H1 (cell line): ENCODE measurements at places on chromosomes 5 and 9. TPM values are rescaled to one million over a fixed set of nuclear protein-coding genes. Genes with fewer than 3 reads are reported as not detected.
A peak's percentile ranks its signal among the peaks of the same experiment; 100 is the strongest.

TAS2R1 gene
- polyA plus RNA-seq = not detected in 2 replicates

DNA sequence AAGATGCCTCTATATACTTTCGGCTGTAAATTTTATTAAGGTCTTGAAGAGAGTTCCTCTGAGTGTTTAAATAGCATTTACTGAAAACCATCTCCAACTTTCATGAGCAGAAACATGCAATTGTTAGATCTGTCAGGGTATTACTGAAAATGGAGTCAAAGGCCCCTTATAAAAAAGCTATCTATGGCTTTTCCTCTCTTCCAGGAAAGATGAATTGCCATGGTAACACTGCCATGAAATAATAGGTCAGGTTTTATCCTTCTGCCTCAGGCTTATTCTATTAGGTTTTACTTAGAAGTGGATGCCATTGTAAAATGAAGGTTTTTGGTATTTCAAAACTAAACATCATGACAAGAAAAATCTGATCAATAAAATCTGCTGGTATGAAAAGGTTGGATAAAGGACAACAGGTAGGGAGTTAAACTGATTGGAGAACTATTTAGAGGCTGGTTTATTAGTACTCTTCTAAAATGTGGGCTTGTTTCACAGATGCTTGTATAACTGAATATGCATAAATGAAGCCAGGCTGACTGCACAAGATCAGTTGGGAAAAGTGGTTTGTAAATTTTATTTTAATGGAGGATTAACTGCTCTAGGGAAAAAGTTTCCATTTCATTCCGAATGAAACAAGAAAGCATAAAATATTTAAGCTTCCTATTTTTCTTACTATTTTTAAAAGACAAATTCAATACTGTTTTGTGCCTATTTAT, 135.5 kb downstream of the RAB3C start:
- DNase-seq = no peak

SPATA31D4 gene
- polyA plus RNA-seq = not detected in 2 replicates

DNA sequence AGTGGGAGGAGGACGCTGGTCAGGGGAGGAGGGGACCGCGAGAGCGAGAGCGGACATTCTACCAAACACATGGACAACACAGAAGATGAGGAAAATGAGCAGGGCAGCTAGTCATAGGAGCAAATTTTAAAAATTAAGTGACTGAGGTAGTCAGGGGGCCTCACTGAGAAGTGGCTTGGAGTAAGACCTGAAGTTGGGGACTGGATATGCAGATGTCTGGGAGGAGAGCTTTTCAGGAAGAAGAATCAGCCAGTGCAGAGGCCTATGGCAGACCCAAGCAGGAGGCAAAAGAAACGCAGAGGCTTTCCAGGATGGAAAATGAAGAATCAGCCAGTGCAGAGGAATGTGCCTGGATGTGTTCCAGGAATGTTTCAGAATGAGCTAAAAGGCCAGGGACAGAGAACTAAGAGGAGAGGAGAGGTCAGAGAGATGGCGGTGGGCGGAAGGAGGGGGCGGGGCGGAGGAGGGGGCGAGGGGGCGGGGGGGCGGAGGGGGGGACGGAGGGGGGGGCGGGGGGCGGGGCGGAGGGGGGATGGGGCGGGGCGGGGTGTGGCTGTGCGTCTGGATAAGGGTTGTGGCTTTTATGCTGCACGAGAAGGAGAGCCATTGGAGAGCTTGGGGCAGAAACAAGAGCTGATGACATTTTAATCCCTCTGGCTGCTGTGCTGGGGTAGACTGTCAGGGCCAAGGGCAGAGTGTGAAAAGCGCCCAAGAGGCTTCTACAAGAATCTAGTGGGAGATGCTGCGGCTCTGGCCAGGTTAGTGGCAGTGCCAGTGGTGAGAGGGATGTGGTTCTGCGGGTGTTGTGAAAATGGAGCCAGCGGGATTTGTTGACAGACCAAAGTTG, 129.6 kb downstream of the KCNIP1 start:
- no peak for DNase-seq

- peak; percentile 82 for DNase-seq
Measured at GRCh38 chr5:98768160-98768959, 5.1 kb upstream of the RGMB start.

GRCh38 chr9:19903076-19903475, 114.2 kb upstream of the SLC24A2 start:
- DNase-seq = no peak

GRCh38 chr5:75310212-75310611, 26.8 kb upstream of the HMGCR start:
- no peak for DNase-seq

ROR2 gene
- polyA plus RNA-seq = 2.7 and 5.4 TPM in 2 replicates

GRCh38 chr5:143078313-143078712, 308.1 kb downstream of the ARHGAP26 start:
- DNase-seq = no peak

KLHL3 gene
- 6.0 and 7.4 TPM in 2 replicates for polyA plus RNA-seq

- no peak for DNase-seq
Measured at GRCh38 chr5:109844695-109845094, 155.0 kb downstream of the MAN2A1 start.

- DNase-seq = no peak
Measured at GRCh38 chr5:3114467-3114866, 363.0 kb upstream of the IRX2 start.

- no peak for DNase-seq
Measured at GRCh38 chr5:77305956-77306355, 95.5 kb downstream of the PDE8B start.

TEK gene
- polyA plus RNA-seq = 7.0 and 11.0 TPM in 2 replicates

DNA sequence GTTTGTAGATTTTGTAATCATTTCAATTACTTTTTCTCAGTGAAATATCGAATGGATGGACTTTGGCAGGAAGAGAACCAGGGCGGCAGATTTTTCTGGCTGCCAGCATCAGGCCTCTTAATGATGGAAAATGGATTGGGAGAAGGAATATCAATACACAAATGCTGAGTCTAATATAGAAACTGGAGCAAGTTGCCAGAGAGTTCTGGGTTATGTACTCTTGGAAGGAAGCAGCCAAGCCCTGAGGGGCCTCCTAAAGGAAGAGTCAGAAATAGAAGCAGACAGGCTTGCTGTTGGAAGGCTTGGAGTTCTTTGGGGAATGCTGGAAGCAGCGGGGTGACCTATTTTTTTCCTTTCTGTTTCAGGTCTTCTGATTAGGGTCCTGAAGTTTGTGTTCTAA, 428.6 kb downstream of the DMAC1 start:
- no peak for DNase-seq

DNA sequence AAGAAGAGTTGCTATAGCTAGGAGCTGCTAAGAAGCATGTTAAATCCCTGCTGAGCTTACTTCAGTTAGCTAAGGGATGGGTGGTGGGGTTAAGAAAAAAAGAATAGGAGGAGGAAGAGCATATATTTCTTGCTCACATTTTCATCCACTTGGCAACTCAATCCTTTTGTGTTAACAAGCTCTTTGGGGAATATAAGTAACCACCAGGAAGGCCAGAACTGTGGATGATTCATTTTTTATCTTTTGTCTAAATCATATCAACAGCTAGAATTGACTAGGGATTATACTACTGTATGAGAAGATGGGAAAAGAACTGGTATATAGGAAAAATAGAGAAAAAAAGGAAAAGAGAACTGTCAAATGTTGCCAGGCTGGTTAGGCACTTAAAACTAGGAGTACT, 555.3 kb upstream of the ARRDC3 start:
- DNase-seq = no peak

GRCh38 chr5:98774192-98775033, 950 bp downstream of the RGMB start:
- peak; percentile 76 for DNase-seq

GRCh38 chr5:111757355-111758283, 625 bp upstream of the NREP start:
- no peak for DNase-seq

DNA sequence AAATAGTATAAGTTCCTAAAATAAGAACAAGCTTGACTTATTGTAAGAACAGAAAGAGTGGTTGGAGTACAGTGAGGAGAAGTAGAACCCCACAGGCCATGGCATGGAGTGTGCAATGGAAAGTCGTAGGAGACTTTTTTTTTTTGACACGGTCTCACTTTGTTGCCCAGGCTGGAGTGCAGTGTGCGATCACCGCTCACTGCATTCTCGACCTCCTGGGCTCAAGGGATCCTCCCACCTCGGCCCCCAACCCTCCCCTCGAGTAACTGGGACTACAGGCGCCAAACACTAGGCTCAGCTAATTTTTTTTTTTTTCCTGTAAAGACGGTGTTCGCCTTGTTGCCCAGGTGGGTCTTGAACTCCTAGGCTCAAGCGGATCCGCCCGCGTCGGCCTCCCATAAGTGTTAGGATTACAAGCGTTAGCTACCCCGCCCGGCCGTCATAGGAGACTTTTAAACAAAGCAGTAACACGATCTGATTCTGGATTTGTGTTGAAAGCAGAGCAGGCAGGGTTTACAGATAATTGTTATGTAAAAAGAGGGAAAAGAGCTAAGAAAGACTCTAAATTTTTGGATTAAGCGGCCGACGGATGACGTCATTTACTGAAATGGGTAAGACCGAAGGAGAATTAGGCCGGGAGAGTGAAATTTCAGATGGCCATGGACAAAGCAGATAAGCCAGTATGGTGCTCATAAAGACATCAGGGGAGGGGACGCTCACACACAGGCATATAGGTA, 752 bp downstream of the TSTD2 start:
- DNase-seq = peak; percentile 17

INSL4 gene
- polyA plus RNA-seq = not detected in 2 replicates

- DNase-seq = no peak
Measured at GRCh38 chr9:85516455-85516854, 225.3 kb downstream of the AGTPBP1 start.

NIPAL4 gene
- polyA plus RNA-seq = 0.06 and 0.09 TPM in 2 replicates

DNA sequence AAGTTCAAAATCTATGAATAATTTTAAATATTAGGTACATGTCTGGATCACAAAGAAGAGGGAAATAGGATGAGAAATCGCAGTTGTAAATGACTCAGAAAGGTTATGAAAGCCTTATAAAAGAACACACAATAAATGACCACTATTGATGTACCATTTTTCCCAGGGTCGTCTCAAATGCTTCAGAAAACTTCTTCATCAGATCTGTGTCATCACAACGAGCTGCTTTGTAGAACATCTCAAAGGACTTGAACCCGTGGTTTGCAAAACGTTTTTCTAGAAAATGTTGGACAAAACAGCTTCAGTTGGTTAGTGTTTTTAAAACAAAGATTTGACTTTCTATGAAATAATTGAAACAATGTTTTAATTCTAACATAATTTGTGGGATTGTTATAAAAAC, 100.1 kb downstream of the SVEP1 start:
- no peak for DNase-seq

DNA sequence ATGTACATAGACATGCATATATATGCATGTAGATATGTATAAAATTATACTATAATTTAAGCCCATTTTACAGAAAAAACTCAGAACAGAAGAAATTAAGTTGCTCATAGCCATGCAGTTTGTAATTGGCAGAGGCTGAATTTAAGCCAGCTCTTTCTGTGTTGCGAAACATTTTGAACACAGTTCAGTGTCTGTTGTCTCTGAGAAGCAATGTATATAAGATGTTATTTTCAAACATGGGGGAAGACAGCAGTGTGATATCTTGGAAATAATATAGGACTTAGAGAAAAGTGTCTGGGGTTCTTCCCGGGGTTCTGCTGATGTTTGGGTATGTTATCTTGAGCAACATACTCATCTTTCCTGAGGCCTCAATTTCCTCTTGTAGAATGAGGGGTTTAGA, 37.6 kb downstream of the SVEP1 start:
- no peak for DNase-seq

SSNA1 gene
- polyA plus RNA-seq = 157 and 182 TPM in 2 replicates

DNA sequence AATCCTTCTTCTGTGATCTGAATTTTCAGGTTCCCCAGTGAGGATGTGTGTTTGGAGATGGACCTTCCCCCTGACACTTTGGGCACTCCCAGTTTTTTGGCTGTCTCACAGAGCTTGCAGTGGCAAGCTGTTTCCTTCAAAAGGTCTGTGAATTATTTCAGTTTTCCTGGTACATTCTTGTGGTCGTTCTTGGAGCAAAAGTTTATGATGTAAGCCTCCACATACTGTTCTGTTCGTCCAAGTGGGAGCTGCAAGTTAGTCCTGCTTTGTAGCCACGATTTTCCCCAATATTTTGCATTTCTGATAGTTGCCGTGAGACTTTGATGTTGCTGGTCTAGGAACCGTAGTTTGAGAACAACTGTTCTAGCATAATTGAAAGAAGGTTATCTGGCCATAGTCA, 88.3 kb downstream of the MTAP start:
- no peak for DNase-seq

- no peak for DNase-seq
Measured at GRCh38 chr5:126552614-126553013, 42.4 kb downstream of the ALDH7A1 start.

GRCh38 chr9:32928145-32928763, 73.2 kb downstream of the APTX start:
- no peak for DNase-seq

DNA sequence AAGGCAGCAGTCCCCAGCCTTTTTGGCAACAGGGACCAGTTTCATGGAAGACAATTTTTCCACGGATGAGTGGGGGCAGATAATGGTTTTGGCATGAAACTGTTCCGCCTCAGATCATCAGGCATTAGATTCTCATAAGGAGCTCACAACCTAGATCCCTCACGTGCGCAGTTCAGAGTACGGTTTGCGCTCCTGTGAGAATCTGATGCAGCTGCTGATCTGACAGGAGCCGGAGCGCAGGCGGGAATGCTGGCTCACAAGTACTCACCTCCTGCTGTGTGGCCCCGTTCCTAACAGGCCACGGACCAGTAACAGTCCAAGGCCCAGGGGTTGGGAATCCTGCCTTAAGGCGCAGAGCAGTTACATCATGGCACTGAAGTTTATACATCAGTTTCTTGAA, 3.3 kb upstream of the BRD3 start:
- DNase-seq = no peak

- no peak for DNase-seq
Measured at GRCh38 chr9:132575005-132575609, 7.3 kb upstream of the BARHL1 start.

DNA sequence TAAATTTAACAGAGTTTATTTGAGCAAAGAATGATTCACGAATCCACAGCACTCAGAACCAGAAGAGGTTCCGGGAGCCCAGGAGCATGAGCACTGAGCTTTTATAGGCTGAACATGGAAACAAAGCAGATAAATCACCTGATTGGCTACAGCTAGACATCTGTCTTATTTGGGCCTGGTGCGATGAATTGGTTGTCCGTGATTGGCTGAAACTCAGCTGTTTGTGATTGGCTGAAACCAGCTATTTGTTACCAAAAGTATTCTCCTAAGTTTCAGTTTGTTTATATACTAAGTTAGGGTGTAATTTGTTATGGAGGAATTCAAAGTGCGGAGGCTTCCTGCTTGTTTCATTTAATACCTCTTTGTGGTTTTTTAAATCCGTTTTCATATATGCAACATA, 15.8 kb upstream of the LCP2 start:
- DNase-seq = no peak

GRCh38 chr9:35415402-35416097, 74.4 kb upstream of the RUSC2 start:
- DNase-seq = peak; percentile 52

GRCh38 chr9:135335691-135336181, 143.8 kb upstream of the PPP1R26 start:
- DNase-seq = no peak

GRCh38 chr9:101625876-101626275, 31.1 kb upstream of the PPP3R2 start:
- DNase-seq = no peak

GRCh38 chr9:88322906-88323566, 65.2 kb upstream of the SPIN1 start:
- DNase-seq = no peak
